Hepatocyte (in vitro differentiated cells): ENCODE measurements at places on chromosomes 2 and 18. TPM values are rescaled to one million over a fixed set of nuclear protein-coding genes. Genes with fewer than 3 reads are reported as not detected.

DNA sequence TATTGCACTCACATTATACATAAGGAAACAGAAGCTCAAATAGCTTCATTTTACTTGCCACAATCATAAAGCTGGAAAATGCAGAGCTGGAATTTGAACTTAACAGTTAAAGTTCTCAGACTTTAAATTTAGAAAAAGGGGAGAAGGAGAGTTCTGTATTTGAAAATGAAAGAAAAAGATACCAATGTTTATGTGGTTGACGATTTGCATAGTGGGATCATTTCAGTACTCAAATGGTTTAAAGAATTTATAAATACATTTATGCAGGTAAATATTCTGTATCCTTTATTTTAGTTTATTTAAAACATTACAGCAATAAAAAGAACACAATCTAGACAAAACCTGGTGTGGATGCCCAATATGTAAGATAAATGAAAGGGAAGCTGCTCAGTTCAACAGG lies 25.5 kb upstream of the STAT4 start:
- H3K36me3 ChIP-seq = no peaks in the 10 kb centered on the region
- peaks cover 26% of the 10 kb centered on the region for H3K4me1 ChIP-seq
- no peak overlapping the region for H3K4me3 ChIP-seq
- no peak overlapping the region for H3K27ac ChIP-seq
- no peaks in the 10 kb centered on the region for H3K27me3 ChIP-seq

The MC4R gene
- not detected in 2 replicates for total RNA-seq

GRCh38 chr2:180291060-180291459 lies 284.0 kb upstream of the CWC22 start:
- H3K27me3 ChIP-seq = no peaks in the 10 kb centered on the region
- no peak overlapping the region for H3K27ac ChIP-seq
- H3K4me3 ChIP-seq = no peak overlapping the region
- H3K4me1 ChIP-seq = no peaks in the 10 kb centered on the region

DNA sequence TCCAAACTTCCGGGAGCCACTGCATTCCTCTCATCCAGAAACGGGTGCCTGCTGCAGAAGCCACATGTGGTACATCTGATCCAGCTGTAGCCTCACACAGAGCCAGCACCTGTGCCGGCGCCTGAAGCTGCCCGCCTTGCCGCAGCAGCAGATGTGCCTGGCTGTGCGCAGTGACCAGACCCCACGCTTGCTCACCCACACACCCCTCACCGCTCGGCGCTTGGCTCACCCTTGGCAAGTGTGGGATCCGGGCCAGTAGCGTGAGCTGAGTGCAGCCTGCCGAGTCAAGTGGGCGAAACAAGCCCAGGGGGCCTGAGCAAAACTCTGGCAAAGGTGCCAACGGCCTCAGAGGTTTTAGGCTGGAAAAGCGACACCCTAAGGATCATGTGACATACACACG lies 220.1 kb upstream of the TMEFF2 start:
- H3K36me3 ChIP-seq = no peaks in the 10 kb centered on the region
- DNase-seq = no peak

The ERICH2 gene
- 0.52 TPM in 1 of 2 replicates, not detected in the other for total RNA-seq

- no peak overlapping the region for H3K27ac ChIP-seq
- H3K27me3 ChIP-seq = no peaks in the 10 kb centered on the region
- no peak overlapping the region for H3K4me3 ChIP-seq
- no peaks in the 10 kb centered on the region for H3K36me3 ChIP-seq
These were observed 107.1 kb downstream of the LYPD6B start for GRCh38 chr2:149145314-149146295.

The ALLC gene
- not detected in 2 replicates for total RNA-seq

DNA sequence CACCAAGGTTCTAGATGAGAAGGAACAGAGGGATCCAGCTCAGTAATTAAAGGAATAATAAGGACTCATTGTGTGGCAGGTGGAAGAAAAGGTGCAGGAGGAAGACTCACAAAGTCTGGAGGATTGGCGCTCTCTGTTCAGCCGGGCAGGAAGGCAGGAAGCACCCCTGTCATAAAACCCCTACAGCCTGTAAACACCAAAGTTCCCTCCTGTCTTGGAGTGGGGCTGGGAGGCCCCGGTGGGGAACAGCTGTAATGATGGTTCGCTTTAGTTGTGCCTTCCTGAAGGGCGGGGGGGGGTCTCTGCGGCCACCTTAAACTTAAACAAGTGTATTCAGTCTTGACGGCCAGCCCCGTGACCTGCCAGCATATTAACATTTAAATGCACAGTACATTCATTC lies 84.3 kb downstream of the GBX2 start:
- no peak for DNase-seq
- no peak overlapping the region for H3K4me3 ChIP-seq
- H3K27ac ChIP-seq = no peak overlapping the region
- peaks cover 5% of the 10 kb centered on the region for H3K4me1 ChIP-seq
- H3K27me3 ChIP-seq = no peaks in the 10 kb centered on the region
- H3K36me3 ChIP-seq = no peaks in the 10 kb centered on the region
